Posterior vena cava (tissue), 2 donors: ENCODE measurements at places on chromosomes 1 and 21. TPM values are rescaled to one million over a fixed set of nuclear protein-coding genes. Genes with fewer than 3 reads are reported as not detected.

Gene OR2L3
- total RNA-seq = not detected

Gene SPRR2G
- total RNA-seq = not detected

Gene SFN
- 1.2 TPM for total RNA-seq

Gene WNT9A
- 2.7 TPM for total RNA-seq

Gene ARHGEF10L
- total RNA-seq = 111 TPM

Gene CYP4Z1
- 1.4 TPM for total RNA-seq

Gene CYP4A22
- total RNA-seq = 0.10 TPM

Gene CD84
- 16.8 TPM for total RNA-seq

Gene ROR1
- total RNA-seq = 25.8 TPM

DNA sequence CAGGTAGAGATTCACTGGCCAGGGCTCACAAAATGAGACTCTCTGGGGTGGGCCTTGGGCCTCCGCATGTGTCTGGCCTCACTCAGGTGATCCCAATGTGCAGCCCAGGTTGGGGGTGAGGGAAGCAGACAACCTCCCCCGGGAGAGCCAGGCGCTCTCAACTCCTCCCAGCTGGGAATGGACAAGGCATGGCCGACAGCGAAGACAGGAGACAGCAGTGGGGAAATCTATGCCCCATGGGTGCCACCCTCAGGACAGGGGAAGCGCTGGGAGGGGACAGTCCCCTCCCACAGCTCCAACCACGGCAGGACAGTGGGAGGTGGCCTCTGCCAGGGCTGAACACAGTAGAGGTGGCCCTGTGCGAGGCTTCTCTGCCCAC is 47.7 kb downstream of the PRDM15 start:
- no peak for DNase-seq

- peak; percentile 92 for DNase-seq
Measured at GRCh38 chr1:12166834-12167492, at the start of gene TNFRSF1B. TSS of gene TNFRSF1B (plus strand) at chr1:12166991. CDS start at chr1:12167092, 101 bp downstream.

DNA sequence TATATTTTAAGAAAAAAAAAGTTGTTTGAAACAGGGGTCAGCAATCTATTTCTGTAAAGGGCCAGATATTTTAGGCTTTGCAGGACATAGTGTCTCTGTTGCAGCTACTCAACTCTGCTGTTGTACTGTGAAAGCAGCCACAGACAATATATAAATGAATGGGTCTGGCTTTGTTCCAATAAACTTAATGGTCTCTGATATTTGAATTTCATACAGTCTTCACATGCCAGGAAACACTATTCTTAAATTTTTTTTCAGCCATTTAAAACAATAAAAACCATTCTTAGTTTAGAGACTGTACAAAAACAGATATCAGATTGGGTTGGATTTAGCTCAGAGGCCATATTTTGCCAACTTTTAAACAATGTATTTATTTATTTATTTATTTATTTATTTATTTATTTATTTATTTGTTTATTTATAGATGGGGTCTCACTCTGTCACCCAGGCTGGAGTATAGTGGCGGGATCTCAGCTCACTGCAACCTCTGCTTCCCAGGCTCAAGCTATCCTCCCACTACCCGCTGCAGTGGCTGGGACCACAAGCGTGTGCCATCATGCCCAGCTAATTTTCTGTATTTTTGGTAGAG is 102.8 kb downstream of the DNM3 start:
- no peak for DNase-seq

DNA sequence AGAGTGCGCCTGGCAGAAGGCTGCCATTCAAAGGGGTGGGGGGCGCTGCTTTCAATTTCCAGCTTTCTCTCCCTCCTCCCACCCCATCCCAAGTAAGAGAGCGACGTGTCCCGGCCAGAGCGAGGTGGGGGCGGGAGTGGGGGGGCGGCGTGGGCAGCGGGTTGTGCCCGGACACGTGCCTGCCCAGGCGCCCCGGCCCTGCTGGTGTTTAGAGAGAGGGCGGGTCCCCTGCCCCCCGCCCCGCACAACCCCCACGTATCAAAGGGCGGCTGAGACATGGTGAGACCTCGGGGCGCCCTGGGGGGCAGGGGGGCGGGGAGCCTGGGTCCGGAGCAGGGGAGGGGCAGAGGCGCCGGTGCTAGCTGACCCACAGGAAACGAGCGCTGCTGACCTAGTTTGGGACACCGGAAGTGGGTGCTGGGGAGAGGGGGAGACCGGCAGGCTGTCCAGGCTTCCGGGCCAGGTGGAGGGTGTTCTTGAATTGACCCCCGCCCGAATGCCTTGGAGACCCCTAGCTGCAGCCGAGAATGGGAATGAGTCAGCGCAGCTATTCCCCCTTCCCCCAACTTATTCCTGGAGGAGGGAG is 1.3 kb downstream of the ZBTB7B start:
- DNase-seq = peak; percentile 90

- DNase-seq = no peak
Measured at GRCh38 chr1:175548774-175549173, 194.6 kb downstream of the TNR start.

DNA sequence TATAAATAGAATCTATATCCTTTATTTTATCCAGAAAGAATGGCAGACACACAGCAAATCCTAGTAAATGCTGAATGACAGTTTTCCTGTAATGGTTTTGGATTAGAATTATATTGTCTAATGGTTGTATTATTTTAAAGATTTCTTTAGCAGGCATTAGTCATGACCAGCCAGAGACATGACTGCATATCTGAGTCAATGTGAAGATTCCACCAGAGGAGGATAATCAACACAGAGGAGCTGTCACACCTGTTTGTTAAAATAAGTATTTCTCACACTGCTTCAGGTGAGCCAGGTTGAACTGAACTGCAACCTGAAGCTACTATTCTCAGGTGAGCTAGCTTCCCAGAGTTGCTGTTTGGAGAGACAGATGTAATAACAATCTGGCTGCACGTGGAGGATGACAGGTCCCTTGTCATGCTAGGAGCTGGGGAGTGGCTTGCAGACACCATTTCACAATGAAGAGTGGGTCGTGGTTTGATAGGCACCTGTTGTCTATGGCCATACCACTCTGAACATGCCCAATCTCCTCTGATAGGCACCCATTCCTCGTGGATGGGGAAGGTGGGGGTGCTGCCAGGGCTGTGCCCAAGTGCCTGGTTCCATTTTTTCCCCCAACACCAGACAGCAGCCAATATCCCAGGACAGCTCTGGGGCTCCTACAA is 94.3 kb downstream of the KCNJ6 start:
- DNase-seq = no peak

DNA sequence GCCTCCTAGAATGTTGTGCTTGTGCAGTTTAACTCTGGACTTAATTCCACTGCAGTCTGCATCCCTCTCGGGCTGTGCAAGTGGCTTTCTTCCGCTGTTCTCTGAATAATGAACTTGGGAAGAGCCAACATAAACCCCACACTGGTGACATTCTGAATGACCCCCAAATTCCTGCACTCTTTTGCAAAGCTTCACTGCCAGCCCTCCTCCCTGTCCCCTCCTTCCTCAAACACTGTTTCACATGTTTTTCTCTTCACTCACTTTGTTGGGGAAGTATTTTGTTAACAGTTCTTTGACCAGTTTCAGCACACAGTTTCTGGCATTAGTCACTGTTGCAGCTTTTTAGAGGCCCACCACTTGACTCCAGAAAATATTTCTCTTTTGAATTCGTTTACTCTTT is 39.7 kb downstream of the GNG12 start:
- DNase-seq = no peak

GRCh38 chr1:21935891-21936365 is 1.2 kb downstream of the HSPG2 start:
- no peak for DNase-seq

DNA sequence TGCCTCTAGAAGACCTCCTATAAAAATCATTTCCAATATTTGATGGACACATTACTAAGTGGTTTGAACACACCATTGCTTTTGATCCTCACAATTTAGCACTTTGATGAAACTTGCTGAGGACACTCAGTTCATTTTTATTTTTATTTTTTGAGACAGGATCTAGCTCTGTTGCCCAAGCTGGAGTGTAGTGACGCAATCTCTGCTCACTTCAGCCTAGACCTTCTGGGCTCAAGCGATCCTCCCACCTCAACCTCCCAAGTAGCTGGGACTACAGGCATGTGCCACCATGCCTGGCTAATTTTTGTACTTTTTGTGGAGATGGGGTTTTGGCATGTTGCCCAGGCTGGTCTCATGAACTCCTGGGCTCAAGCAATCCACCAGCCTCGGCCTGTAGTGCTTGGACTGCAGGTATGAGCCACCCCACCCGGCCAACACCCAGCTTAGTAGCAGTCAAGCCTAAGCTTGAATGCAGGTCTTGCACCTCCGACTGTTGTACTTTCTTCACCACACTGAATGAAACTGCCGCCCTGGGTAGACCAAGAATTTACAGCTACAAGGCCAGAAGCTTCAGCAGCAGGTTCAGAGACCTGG is 24.8 kb upstream of the ATP2B4 start:
- no peak for DNase-seq

DNA sequence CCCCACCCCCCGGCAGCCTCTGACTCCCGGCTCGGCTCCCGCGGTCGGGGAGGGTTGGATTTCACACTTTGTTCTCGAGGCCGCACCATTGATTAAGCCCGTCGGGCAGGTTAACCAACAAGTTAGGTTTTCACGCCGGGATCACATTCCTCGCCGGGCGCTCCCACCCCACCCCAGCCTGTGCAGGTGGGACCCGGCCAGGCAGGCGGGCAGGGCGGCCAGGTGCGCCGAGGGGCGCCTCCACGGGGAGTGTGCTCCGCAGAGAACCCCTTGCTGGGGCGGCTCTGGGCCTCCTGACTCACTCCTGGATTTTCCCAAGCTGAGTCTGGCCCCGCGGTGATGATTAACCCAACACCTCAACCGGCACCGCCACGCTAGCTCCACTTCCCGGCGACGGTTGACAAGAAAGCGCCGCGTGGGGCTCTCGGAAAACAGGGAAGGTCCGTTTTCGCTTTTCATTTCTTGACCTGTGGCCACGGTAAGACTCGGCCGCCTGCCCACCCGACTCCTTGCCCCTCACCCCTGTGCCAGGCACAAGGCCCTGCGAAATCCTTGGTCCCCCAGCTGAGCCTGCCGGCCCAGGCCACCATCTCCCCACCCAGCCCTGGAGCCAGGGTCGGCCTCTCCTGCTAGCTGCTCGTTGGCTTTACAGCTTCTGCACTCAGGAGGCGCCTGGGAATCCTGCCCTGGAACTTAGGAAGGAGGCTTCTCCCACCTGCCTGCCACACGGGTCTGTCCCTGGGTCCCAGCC is 8.8 kb upstream of the TTLL10 start:
- DNase-seq = no peak

GRCh38 chr1:187013582-187014200 is 184.9 kb downstream of the PLA2G4A start:
- no peak for DNase-seq

DNA sequence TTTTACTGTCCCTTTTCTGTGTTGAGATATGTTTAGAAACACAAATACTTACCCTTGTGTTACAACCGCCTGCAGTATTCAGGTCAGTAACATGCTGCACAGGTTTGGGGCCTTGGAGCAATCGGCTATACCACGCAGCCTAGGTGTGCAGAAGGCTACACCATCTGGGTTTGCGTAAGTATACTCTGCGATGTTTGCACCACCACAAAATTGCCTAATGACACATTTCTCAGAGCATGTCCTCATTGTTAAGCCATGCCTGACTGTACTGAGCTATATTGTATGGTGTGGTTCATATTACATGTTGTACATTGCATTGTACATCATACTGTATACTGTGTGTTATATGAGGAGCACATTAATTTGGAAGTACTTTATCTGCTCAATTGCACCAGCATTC is 247.4 kb downstream of the RHOU start:
- no peak for DNase-seq

DNA sequence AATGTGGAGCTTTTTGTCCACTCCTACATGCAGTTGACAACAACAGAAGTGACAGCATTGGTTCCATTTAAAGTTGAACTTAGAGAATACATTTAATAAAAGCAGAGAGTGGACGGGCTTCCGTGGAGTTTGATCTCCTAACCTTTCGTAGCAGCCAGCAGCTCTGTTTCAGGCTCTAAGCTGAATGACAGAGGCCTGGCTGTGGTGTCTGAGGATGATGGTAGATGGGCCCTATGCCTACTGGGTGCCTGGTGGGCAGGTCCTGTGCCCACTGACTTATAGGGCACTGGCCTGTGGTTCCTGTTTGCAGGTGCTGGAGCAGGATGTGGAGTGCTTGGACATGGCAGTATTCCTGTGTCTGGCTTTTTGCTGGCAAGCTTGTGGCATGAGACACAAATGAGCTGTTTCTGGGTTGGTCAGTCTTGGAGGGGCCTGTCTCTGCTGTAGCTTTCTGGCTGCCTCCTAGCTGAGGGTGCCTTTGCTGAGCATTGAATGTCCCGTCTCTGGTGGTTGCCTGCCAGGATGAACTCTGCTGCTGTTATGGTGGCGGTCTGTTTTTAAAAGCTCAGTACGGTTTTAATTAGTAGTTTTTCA is 54.6 kb downstream of the PRDM2 start:
- DNase-seq = no peak

DNA sequence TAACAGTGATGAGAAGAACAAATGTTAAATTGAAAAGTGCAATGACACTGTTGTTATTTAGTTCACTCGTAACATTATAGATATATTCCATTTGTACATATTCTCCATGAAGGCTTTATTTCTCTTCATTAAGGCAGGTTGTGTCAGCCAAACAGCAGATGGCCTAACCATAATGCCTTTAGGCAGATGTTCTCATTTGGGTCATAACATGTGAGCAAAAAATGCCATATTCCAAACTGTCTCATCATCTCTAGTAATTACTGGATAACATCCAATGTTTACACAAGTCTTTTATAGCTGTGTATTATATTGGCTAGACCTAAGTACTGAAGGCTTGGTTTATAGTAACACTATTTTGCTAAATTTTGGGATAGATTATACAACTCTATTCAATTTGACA is 87.2 kb upstream of the CHODL start:
- no peak for DNase-seq

GRCh38 chr1:154338875-154339274 is 13.6 kb downstream of the ATP8B2 start:
- DNase-seq = no peak

GRCh38 chr1:910881-911721 is 12.6 kb upstream of the SAMD11 start:
- DNase-seq = peak; percentile 70

GRCh38 chr1:53348486-53349368 is 20.9 kb upstream of the LRP8 start:
- DNase-seq = peak; percentile 51

GRCh38 chr1:93567255-93567918 is 114.2 kb downstream of the BCAR3 start:
- no peak for DNase-seq

DNA sequence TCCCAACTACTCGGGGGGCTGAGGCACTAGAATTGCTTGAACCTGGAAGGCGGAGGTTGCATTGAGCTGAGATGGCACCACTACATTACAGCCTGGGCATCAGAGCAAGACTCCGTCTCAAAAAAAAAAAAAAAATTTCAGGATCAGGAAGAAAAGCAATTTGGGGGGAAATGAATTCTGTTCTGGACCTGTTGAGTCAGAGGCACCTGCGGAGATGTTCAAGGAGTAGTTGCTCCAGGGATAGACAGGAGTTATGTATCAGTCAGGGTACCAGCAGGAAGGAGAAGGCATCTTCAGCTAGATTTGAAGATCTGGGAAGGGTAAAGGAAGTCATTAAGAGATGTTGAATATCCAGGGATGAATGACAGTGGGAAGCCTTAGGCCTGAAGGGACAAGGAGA is 2.9 kb upstream of the RHBDL2 start:
- no peak for DNase-seq

GRCh38 chr1:172381946-172382345 is 38.5 kb upstream of the C1orf105 start:
- no peak for DNase-seq
